Effector CD8-positive, alpha-beta T cell (primary cell): ENCODE measurements at places on chromosomes 6 and 20.

DNA sequence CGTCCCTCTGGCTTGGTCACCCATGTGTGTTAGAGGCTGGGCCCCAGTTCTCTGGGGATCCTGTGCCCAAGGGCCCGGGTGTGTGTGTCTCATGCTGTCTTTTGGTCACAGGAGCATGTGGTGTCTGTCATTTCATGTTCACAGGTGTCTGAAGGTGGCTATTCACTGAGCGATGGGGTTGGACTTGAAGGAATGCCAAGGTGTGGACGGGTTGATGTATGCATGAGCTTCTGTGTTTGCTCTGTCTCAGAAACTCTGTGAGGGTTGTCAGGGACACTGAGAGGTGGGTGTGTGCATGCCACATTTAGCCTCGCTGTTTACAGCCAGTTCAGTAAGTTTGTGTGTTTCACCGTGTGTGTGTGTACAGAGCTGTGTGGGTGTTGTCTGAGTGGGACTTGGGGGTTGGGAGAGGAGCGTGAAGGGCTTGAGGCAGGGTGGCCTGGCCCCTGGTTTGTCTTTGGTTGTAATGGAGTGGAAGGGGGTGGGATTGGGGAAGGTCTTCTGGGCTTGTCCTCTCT, 1.2 kb downstream of the DDR1 start:
- no peak for DNase-seq

DNA sequence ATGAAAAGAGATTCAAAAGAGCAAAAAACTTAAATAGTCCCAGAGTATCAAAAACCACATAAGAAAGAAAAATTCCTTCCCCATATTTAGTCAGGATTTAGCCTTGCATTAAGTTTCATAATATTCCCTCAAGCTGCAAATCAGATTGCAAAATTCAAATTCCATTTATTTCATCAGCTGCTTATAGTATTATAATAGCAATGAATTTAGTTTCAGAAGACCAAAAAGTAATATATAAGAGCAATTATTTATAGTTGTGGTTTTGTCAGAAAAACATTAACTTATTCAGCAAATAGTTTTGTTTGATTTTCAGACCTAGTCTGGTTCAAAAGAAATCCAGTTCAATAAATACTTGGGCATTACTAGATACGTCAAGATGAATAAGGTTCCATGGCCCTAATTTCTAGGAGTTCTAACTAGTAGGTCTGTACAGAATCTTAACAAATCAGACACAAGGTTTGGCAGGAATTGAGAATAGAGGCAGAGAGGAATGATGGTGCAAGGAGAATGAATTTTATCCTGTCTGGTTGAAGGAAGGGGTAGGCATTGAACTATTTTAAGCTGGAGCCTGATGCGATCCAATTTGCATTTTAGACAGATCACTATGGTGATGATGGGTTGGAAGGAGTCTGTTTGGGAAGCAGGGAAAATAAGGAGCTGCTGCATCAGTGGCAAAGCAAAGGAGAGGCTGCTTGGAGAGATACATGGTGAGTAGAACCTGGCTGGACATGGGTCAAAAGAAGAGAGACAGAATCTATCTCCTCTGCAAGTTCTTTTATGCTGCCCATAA, 163.9 kb upstream of the STXBP5 start:
- no peak for DNase-seq

DNA sequence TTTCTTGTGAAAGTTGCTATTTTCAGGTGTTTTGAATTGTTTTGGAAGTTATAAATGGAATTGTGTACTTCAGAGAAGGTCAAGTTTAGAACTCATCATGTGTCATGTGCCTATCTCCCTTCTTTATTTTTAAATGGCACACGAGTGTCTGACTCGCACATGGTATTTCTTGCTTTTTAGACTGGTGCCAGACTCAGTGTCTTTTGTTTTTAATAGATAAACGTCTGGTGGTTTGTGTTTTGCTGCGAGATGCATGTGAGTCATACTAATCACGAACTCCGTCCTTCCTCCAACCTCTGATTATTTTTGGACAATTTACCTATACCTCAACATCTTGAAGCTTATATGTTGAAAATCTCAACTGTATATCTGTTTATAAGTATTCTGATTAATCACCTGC, 292.1 kb downstream of the CDKAL1 start:
- DNase-seq = no peak

DNA sequence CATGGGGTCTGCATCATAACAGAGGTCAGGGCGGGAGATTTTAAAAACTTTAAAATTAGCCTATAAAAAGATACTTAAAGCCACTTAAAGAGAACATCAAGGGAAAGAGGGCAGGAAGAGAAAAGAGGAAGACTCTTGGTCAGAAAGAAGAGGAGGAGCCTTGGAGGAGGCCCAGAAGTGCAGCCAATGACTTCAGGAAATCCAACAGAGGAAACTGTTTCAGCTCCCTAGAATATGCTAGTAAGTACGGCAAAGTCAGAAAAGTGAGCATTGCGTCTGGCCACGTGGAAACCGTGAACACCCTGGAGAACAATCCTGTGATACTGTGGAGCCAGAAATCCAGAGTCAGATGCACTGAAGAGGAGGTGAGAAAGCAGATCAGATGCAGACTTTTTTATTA, 22.5 kb upstream of the NHSL1 start:
- no peak for DNase-seq

DNA sequence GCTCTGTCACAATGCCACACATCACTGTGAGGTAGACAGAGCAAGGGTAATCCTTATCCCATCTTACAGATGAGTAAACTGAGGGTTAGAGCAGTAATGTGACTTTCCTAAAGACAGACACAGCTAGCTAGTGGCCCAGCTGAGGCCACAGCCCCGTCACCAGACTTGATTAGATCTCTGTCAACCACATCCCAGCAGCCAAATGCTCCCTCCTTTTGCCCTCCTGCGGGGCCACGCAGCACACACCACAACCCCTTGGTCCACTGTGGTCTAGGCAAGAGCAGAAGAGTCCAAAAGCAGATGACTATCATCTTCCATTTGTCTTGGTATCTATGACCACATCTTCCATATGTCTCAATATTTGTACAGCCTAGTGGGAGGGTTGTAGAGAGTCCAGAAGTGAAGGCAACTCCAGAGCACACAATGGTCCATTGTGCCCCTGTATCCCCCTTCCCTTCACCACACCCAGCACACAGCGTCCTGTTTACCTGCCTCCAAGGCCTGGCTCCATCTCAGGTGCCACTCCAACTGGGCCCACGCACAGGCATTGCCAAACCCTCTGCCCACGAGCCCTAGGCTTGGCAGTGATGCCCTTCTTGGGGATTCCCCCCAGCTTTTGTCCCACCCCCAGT, 47.1 kb upstream of the FOXP4 start:
- no peak for DNase-seq

GRCh38 chr20:853406-853996, 20.0 kb downstream of the FAM110A start:
- no peak for DNase-seq

DNA sequence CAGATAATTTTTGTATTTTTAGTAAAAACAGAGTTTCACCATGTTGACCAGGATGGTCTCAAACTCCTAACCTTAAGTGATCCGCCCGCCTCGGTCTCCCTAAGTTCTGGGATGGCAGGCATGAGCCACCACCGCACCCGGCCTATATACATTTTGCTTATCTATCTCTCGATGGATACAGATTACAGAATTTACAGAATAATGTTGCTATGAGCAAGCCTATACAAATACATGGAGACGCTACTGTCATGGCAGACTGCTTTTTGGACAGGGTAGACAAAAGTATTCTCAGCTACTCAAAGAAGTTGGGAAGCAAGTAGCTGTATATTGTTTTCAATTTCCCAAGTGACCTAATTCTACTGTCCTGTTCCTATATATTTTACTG, 1.6 kb downstream of the HSPA1L start:
- DNase-seq = no peak
